ENCODE measurements at places on chromosomes 13 and 19. TPM values are rescaled to one million over a fixed set of nuclear protein-coding genes. Genes with fewer than 3 reads are reported as not detected.

- no peak for DNase-seq
Observed at GRCh38 chr13:50125304-50125553, 110.0 kb downstream of the KCNRG start.

DNA sequence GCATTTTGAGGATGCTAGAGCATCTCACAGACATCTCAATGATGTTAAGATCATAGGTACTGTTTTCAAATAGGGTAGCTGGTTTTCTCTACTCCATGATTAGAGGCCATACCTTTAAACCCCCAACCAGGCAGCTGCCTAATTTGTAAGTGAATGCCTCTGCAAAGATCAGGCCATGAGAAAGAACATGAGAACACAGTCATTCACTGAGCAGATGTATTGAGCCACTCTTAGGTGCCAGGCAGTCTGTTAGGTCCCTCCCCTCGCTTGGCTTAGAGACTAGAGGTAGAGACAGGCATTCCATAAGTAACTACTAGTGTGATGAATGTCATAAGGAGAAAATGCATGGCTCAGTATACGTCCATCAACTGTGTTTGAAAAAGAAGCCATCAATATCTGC is 410.0 kb downstream of the FGF9 start:
- DNase-seq: no peak

DNA sequence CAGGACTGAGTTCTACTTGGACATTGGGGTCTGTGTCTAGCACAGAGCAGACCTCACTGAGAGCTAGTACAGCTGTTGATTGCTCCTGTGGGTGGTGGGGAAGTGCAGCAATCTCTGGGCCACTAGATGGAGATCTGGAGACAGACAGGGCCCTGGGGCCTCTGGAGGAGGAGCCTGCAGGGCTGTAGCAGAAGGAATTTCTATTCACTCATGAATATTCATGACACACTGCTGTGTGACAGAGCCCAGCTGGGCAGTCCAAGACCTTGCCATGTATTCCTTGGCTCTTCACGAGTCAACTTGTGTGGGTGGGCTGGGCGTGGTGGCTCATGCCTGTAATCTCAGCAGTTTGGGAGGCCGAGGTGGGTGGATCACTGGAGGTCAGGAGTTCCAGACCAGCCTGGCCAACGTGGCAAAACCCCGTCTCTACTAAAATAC is 37.5 kb downstream of the SUGP2 start:
- peak; percentile 86 for DNase-seq

DNA sequence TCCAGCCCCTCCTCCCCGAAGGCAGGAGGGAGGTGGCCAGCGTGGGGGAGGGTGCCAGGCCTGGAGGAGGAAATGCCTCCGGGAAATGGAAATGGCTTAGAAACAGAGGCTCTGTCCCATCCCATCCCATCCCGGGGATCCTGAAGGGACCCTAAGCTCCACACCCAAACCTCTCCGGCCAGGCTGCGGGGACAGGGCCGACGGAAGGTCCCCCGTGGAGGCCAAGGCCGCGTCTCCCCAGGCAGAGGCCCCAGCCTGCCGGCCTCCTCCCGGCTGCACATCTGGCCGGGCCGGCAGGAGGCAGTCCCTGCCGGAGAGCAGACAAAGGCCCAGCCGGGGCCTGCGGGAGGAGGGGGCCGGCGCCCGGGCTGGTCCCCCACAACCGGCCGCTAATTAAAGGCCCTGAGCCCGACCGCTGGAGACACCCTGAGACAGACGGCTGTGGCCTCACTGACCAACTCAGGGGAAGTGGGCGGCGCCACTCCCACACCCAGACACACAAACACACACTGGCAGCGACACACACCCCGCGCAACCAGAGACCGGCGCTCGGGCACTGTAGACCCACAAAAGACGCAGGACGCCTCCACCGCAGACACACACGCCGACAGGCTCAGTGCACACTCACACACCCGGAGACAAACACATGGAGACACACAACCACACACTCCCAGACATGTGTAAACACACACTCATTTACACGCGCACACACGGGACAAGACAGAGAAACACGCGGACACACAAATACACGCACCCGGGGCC is 1.1 kb downstream of the ADAMTS10 start:
- peak; percentile 83 for DNase-seq

DNA sequence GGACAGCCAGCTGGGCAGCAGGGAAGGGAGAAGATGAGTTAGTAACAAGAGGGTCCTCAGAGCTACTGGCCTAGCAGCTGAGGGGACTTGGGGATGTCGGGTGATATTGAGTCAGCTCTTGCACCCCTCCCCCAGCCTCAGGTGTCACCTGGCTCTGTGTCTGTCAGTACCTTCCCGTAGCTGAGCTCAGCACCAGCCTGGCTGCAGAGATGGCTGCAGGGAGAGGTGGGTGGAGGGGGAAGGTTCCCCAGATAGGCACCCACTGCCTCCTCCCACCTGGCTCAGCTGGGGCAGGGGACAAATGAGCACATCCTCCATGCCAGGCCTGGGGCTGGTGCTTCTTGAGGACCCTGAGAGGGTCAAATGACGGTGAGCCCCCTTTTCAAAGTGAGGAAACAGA is 6.8 kb upstream of the KPTN start:
- DNase-seq: no peak

DNA sequence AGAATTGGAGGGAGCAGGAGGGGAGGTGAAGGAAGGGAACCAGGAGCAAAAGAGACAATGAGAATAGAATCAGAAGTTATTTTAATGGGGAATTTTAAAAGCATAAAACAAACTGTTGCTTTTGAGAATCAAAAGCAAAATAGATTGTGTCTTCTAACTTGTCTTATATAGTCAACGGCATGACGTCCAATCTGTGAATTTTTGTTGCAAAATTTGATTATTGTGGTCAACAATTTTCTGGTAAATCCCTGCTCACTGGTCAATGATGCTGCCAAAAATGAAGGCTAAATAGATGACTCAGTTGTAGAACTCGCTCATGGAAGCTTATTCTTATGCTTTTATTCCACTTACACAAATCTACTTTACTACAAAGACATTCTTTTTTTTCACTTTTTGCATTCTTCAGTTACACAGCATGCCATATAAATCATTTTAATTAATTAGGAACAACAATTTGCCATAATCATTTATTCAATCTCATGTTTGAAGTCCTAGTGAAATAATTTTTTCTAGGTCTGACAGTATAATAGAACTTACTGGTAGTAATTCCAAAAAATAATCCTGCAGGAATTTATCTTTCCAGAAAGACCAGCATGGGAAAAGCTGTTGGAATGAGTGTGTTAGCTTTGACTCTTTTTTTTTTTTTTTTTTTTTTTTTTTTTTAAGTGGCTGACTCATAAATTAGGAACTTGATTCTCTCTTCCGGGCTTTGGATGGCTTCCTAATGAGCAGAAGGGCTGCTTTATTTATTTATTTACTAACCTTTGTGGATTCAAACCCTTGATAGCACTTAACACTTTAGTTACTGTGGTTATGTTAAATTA is 256.9 kb downstream of the SPRY2 start:
- DNase-seq: no peak

DNA sequence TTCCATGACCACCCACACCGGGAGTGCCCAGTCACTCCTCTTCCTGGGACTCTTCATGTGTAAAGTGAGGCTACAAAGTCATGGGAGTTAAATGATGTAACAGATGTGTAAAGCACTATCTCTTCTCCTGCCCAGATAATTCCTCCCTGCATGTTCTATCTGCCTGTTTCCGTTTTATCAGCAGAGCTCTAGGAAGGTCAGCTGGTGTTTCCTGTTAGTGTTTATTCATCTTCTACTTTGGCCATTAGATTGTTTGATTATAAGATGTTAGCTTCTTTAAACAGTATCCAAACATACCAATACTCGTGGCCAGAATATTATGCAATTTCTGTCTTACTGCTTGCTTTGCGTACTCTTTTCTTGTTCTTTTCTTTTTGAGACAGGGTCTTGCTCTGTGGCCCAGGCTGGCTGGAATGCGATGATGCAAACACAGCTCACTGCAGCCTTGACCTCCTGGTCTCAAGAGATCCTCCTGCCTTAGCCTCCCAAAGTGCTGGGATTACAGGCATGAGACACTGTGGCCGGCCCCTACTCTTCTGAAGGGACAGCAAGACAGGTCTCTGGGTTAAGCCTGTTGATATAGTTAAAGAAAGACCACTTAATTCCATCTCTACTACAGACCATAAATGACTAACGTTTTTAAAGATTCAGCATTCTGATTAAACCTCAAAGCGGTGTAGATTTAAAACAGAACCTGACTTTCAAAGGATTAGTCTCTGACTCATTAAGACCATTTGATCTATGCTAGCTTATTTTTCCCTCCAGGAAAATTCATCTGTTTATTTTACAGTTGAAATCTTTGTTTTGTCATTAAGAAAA is 97.4 kb upstream of the AKAP11 start:
- no peak for DNase-seq

DNA sequence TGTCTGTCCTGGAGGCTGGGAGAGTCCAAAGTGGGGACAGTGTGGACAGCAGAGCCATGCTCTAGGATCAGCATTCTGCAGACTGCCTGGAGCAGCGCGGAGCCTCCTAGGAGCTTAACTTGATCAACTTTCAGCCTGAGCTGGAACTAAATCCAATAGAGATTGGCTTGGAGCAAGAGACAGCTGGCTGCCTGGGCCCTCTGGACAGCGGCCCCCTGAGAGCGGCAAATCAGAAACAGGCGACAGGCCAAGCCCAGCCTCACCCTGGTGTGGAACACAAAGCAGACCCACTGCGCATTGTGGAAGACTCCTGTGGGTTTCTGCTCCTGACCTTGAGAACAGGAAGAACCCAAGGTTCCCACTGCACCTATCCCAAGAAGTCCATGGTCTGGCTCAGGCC is 462.2 kb downstream of the TSHZ3 start:
- DNase-seq: no peak

DNA sequence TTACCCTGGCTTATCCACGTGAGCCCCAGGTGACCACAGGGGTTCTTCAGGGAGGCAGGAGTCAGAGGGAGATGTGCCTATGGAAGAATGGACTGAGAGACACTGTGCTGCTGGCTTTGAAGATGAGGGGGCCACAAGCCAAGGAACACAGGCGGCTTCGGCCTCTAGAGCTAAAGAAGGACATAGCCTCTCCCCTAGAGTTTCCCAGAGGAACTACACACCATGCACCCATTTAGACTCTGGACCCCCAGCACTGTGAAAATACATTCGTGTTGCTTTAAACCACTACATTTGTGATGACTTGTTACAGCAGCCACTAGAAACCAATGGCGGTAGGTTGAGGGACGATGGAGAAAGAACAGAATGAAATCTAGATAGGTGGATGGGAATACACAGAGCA is 13.7 kb upstream of the ATF5 start:
- no peak for DNase-seq

DNA sequence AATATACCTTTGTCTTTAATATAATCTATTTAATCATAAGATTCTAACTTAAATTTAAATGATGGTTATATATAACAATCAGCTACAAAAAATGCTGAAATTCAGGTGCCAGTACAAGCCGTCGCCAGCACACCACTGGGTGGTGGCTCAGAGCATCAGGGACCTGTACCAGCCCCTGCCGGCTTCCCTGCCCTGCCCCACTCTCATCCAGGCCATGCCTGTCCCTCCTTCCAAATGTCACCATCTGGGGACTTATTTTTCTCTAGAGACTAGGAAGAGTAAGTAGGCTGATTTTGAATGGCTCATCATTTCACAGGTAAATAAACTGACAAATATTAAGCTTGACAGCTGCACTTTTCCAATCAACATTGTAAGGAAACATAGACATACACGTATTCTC is 1.6 kb downstream of the METTL21C start:
- no peak for DNase-seq

DNA sequence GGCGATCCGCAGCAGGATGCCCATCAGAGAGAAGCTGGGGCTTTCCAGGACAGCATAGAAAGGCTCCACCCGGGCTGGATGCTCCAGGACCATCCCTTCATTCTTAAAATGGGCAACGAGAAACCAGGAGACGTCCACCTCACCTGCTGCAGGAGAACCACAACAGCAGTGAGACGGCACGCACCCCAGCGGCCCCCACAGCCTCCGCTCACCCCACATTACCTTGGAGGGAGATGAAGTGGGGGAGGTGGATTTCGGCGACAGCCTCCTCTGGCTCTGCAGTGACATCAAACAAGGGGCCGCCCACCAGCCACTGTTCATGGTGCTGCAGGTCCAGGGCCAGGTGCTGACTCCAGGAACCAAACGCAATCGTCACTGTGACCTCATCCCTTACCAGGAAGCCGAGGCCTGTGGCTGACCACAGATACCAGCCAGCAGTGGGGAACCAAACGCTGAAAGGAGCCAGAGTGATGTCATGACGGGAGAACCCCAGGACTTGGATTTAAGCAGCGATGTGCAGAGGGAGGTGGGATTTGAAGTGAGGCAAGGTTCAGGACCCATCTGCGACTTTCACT is 25.1 kb downstream of the CARD8 start:
- DNase-seq: no peak

GRCh38 chr13:96958286-96958891 is 35.9 kb downstream of the OXGR1 start:
- peak; percentile 27 for DNase-seq

DNA sequence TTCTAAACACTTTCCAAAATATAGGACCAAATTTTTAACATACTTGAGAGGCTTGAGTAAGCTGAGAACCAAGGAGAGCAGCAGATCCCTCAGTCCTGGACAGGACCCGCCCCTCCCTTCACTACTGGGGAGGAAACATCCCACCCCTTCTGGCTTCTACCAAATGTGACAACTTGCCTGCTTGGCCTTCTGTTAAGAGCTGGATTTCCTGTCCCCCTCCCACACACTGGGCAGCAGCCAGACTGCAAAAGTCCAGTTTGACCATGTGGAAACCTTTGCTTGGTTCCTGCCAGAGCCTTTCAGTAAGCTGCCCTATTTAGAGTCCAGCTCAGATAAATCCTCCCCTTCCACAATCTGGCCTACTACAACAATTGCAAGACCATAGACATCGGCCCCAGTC is 84.3 kb downstream of the FGF14 start:
- peak; percentile 83 for DNase-seq

GRCh38 chr13:83048419-83048818 is 833.9 kb downstream of the SLITRK1 start:
- DNase-seq: no peak

GRCh38 chr13:23766939-23767338 is 122.3 kb downstream of the MIPEP start:
- no peak for DNase-seq

- no peak for DNase-seq
Observed at GRCh38 chr13:94988654-94989053, 276.3 kb upstream of the SOX21 start.

- no peak for DNase-seq
Observed at GRCh38 chr19:13823256-13823655, 28.0 kb downstream of the ZSWIM4 start.

GRCh38 chr13:59229861-59230260 is 933.9 kb downstream of the DIAPH3 start:
- no peak for DNase-seq

GRCh38 chr13:92187378-92187989 is 789.1 kb downstream of the GPC5 start:
- peak; percentile 74 for DNase-seq

Gene NOP53
- 214 TPM for total RNA-seq

Gene CEACAM20
- not detected for total RNA-seq

Gene KL
- total RNA-seq: 2.3 TPM

Gene ATXN8OS
- not detected for total RNA-seq

Gene TMEM91
- total RNA-seq: 6.8 TPM

Gene RASIP1
- 26.8 TPM for total RNA-seq

Gene CATSPERD
- not detected for total RNA-seq

Gene C1QTNF9B
- not detected for total RNA-seq

Gene SLC6A16
- total RNA-seq: 0.92 TPM
